SIG-M5 (cell line): ENCODE measurements at places on chromosomes 4 and X.

DNA sequence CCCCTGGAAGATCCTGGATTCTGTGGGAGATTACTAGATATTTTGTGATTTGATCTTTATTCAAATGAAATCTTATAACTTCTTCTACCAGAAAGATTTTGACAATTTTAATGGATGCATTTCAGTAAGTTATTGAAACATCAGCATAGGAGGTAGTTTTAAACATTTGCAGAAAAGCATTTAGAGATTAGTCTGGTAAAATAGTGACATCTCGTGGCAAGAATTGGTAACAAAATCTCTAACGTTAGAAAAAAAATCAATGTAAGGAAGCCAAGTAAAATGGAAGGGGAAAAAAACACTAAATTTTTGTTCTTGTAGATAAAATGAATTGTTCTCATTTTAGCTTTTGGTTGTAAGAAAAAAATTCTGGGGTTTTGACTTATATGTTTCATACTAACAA lies 73.3 kb downstream of the TASL start:
- DNase-seq = no peak

GRCh38 chr4:47577779-47578553 lies 92.9 kb downstream of the ATP10D start:
- no peak for DNase-seq

- DNase-seq = no peak
Measured at GRCh38 chr4:20248155-20248558, 3.5 kb upstream of the SLIT2 start.

- no peak for DNase-seq
Measured at GRCh38 chrX:10158279-10159144, 1.7 kb downstream of the CLCN4 start.

DNA sequence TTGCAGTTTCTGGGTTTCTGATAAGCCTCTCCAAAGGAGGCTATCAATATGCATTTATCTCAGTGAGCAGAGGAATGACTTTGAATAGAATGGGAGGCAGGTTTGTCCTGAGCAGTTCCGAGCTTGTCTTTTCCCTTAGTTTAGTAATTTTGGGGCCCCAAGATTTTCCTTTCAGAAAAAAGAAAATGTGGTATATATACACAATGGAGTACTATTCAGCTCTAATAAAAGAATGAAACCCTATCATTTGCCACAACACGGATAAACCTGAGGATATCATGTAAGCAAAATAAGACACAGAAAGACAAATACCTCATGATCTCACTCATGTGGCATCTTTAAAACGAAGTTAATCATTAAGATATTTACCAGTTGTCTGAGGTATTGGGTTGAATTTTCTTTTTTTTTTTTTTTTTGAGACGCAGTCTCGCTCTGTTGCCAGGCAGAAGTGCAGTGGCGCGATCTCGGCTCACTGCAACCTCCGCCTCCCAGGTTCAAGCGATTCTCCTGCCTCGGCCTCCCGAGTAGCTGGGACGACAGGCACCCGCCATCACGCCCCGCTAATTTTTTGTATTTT lies 540 bp downstream of the ZNF721 start:
- DNase-seq = no peak

DNA sequence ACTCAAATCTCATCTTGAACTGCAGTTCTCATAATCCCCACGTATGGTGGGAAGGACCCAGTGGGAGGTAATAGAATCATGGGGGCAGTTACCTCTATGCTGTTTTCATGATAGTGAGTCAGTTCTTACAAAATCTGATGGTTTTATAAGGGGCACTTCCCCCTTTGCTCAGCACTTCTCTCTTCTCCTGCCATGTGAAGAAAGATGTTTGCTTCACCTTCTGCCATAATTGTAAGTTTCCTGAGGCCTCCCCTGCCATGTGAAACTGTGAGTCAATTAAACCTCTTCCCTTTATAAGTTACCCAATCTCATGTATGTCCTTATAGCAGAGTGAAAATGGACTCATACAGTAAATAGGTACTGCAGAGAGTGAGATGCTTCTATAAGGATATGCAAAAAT lies 1050.6 kb upstream of the GRIA3 start:
- peak; percentile 1 for DNase-seq

GRCh38 chr4:98518559-98519267 lies 139.7 kb downstream of the TSPAN5 start:
- DNase-seq = no peak

GRCh38 chr4:5340991-5341451 lies 289.7 kb downstream of the STK32B start:
- no peak for DNase-seq

DNA sequence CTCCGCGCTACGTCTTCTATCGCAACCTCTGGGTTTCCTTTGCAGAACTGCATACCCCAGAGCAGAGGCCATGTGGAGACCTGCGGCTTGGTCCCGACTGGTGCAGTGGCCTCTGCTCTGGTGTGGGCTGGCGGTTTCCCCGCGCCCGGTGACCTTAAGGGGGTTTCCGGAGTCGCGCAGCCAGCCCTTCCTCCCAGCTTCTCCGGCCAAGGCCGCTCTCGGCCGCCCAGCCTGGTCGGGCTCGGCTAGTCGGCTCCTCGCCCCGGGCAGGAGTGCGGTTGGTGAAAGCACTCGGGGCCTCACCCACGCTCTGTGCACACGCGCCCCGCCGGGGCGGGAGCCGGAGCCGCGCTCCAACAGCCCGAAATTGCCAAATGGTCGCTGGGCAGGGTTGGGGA lies 84.9 kb downstream of the BCOR start:
- DNase-seq = no peak

DNA sequence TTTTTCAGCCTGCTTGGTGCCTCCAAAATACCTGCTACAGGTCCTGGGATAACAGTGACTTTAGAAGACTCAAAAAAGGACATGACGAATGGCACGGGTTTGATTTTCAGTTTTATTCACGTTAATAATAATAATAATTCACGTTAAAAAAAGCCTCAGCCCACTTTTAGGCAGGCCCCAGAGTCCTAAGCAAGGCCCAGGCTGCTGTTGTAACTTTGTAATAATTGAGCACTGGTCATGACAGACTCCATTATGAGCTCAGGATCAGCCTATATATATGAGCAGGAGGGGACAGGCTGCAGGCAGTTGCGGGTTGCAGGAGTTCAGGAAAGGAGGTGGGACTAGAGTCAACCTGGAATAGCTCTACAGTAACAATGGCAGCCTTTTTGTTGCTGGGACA lies at the start of gene TMEM31:
Gene TMEM31, plus strand, starts transcription at position 301 of the 400 bp plus-strand sequence. CDS start 1,350 bp downstream, outside the sequence.
- no peak for DNase-seq

DNA sequence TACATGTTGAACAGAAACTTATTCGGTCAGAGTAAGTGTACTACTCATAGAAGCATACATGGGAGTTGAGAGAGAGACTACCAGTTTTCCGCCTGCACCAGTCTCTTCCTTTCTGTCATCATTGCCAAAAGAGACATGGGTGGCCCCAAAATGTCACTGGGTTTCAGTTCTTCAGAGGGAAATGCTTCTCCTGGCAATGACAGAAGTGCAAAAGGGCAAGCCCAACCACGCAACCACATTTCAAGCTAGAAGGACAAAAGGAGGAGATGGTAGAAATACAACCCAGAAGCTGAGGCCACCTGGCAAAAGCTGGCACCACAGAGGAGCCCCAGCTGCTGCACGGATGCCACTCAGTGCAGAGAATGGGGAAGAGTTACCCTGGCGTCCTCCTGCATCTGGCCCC lies 320.1 kb downstream of the BCOR start:
- DNase-seq = no peak

- no peak for DNase-seq
Measured at GRCh38 chrX:129736491-129736890, 2.3 kb upstream of the XPNPEP2 start.

- DNase-seq = no peak
Measured at GRCh38 chrX:68705986-68706385, 58.5 kb downstream of the STARD8 start.

DNA sequence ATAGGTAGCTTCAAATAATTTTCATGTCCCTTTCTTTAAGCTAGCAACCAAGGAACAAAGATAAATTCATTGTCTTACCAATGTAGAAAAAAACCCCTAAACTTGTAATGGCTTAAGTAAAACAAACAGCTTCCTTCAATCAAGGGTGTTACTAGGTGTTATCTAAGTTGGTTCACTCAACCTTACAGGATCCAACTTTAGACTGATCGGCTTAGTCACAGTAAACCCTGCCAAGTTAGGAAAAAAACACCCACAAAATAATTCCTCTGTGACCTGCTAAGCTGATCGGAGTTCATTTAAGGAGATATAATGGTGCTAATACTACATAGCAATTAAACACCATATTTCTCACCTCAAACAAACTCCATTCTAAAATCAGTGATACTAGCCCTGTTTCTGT lies 10.1 kb downstream of the AIFM1 start:
- no peak for DNase-seq

GRCh38 chrX:73215246-73215645 lies 595 bp upstream of the NAP1L2 start:
- DNase-seq = no peak

DNA sequence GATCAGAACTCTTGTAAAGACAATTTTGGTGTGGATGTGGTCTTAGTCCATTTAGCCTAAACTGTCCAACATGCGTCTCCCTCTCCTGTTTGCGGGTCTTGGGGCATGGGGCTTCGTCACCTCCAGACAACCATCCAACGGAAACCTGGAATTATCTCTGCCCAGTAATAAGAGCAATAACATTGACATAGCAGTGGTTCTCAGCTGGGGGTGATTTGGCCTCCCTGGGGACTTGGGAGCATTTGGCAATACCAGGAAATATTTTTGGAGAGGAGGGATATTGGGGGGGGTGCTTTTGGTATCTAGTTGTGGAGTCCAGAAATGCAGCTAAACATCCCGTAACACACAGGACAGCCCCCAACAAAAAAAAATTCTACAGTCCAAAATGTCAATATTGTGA lies 47.2 kb downstream of the SEL1L3 start:
- DNase-seq = no peak

GRCh38 chrX:107672955-107673378 lies 44.7 kb downstream of the PRPS1 start:
- no peak for DNase-seq

DNA sequence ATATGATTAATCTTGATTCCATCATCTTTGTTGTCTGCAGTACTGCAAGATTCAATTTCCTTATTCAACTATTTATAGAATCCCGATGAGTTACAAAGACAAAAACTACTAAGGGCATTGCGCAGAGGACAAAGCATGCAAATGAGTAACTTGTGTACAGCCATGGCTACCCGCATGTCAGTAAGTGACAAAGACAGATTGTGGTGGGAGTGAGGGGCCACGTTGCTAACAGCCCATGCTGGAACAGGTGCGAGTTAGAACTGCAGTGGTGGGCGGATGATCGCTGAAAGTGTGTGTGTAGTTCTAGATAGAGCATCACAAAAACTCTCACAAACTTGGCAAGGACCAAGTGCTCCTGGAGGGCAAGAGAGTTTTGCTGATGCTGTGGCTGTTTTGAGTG lies 49.5 kb downstream of the ACOX3 start:
- no peak for DNase-seq

- DNase-seq = no peak
Measured at GRCh38 chr4:153466949-153467896, 1.1 kb downstream of the TMEM131L start.

GRCh38 chrX:39409246-39409917 lies 608.1 kb downstream of the MID1IP1 start:
- no peak for DNase-seq

DNA sequence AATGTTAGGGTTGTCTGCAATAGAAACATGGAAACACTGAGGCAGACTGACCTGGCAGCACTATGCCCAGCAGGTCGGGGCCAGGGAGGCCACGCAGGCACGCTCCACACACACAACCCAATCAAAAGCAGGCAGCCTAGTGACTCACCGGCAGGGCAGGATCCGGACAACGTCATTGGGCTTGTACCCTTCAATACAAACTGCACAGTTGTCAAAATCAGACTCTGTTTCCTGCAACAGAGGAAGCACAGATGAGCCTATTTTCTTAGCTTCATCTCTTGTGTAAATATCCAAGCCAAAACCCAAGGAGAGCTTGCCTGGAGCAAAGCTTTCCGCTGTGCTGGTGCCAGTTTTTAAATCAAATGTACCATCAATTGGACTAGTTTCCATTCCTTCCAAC lies 185.8 kb downstream of the RNF150 start:
- no peak for DNase-seq

- DNase-seq = no peak
Measured at GRCh38 chr4:67581208-67581857, 22.8 kb downstream of the STAP1 start.

DNA sequence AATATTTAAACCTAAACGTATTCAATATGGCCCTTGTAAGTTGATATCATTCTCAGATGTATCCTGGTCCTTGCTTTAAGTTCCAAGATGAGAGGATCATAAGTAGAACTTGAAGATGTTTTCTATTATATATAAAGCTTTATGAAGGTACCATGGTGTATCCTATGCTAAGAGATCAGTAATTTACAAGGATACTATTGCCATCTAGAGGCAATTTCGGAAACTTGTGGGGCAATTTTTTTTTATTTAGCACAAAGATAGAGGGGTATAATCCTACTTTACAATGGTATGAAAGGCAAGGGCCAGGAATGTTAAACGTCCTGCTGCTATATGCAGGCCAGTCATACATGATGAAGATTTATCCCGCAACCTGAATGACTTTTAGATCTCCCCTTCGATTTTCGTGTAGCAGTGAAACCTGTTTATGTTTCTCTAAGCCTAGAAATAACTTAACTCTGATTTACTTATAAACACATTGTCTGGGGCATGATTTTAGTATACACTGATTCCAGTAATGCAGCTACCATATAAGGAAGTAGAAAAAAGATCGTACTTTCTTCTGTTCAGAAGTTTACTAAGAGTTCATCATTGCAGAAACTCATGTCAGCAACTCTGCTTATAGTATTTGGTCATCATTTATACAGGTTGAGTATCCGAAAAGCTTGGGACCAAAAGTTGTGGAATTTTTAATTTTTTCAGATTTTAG lies 2.6 kb downstream of the SLC25A31 start:
- no peak for DNase-seq

GRCh38 chr4:159229164-159229563 lies 126.3 kb downstream of the RAPGEF2 start:
- DNase-seq = no peak

DNA sequence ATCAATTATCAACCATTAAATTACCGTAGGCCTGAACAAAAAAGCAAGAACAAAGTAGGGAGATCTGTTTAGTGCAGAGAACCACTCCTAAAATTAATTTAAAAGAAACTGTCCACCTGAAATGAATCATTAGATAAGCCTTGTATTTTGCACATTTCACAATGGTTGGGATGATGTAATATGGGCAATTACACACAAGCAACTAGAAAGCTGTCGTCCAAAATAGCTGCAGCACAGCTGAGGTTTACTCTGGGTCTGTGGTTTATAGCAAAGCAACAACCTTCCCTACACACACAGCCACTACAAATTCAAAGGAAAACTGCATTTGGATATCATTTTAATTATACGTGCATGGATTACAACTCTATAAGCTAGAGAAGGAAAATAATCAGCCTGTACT lies 28.5 kb downstream of the PCDH19 start:
- DNase-seq = no peak

GRCh38 chr4:139950568-139950967 lies 203.4 kb downstream of the MAML3 start:
- peak; percentile 11 for DNase-seq

DNA sequence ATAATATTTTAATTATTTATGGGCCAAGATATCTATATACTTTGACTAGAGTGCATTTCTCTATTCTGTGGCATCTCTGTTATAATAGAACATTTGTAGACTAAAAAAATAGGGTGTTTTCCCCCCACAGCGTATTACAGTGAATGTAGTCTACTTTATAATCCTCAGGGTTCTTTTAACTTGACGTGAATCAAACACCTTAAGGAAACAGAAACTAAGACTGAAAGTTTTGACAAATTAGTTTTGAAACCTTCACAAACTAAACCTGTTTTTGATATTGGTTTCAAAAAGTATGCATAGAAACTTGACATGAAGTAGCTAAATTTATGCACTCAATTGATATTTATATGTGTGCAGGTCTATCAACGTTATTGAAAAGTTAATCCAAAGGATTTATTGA lies 1963.1 kb upstream of the TENM3 start:
- no peak for DNase-seq

GRCh38 chr4:38751341-38752010 lies 31.3 kb downstream of the TLR10 start:
- no peak for DNase-seq
